ENCODE measurements at places on chromosomes 16 and 17.

DNA sequence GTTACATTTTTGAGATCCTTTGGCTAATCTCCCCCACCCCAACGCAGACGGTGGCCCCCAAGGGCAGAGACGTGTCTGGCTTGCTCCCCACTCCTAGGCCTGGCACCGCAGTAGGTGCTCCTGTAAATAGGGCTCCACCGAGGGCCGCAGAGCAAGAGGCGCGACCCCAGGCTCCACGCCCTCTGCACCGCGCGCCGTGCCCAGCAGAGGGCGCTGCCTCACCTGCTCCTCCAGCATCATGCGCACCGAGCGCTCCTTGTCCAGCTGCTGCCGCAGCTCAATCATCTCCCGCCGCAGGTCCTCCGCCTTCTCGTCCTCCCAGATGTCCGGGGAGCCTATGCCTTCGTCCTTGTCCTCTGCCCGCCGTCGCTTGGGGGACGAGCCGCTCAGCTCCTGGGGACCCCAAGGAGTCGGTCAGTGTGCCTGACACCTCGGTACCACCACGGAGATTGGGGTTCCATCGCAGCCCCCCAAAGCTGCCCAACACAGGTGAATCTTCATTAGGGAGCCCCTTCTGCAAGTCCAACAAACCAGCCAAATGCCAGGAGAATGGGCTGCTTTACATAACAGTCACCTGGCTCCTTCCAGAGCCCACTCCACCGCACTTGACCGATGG, 11.2 kb downstream of the TFAP4 start:
- DNase-seq = no peak

- DNase-seq = no peak
These were observed 40.5 kb downstream of the LYRM1 start for GRCh38 chr16:20940871-20941635.

DNA sequence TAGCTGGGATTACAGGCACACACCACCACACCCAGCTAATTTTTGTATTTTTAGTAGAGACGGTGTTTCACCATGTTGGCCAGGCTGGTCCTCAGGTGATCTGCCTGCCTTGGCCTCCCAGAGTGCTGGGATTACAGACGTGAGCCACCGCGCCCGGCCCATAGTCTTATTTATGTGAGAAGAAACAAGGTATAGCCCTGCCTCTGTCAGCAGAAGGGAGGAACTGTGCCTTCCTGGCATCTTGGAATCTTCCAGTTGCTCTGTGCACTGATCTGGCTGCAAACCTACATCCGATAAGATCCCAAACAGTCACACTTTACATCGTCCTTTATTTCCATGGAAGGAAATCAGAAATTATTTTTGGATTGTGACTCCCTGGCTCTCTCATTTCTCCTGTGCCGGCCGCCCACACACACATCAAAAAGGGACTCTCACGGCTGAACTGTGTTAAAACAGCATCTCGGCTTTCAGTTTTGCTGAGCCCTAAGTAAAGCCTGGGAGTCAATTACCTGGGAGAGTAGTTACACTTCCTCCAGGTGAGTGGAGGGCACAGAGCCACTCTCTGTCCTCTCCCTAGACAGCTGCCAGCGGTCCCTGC, 23.3 kb downstream of the WIPI1 start:
- DNase-seq = no peak

DNA sequence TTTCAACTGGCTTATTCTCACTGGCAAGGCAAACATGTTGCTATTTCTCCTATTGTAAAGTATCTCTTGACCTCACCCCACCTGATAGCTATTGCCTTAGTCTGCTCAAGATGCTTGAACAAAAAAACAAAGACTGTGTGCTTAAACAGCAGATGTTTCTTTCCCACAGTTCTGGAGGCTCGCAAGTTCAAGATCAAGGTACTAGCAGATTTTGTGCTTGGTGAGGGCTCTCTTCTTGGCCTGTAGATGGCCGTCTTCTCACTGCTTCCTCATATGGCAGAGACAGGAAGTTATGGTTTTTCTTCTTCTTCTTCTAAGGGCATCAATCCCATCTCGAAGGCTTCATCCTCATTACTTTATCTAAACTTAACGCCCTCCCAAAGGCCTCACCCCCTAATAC, 109.7 kb upstream of the CLEC3A start:
- DNase-seq = no peak

GRCh38 chr16:26413780-26414179, 652.9 kb upstream of the C16orf82 start:
- no peak for DNase-seq
